Effector memory CD4-positive, alpha-beta T cell (primary cell): ENCODE measurements at places on chromosomes 5 and 9.
A peak's percentile ranks its signal among the peaks of the same experiment; 100 is the strongest.

DNA sequence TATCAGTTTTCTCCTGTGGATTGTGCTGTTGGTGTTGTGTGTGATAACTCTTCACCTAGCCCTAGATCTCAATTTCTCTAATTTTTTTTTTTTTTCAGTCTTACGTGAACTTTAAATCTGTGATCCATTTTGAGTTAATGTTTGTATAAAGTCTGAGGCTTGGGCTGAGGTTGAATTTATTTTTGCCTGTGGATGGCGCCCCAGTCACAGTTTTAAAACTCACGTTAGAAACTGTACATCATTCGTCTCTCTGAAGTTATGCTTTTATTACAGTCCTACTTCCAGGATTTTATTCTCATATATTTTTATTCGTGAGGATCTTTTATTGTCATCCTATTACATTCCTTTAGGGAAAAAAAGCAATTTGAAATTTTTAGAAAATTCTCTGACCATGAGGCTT is 103.1 kb downstream of the EHMT1 start:
- DNase-seq = no peak

DNA sequence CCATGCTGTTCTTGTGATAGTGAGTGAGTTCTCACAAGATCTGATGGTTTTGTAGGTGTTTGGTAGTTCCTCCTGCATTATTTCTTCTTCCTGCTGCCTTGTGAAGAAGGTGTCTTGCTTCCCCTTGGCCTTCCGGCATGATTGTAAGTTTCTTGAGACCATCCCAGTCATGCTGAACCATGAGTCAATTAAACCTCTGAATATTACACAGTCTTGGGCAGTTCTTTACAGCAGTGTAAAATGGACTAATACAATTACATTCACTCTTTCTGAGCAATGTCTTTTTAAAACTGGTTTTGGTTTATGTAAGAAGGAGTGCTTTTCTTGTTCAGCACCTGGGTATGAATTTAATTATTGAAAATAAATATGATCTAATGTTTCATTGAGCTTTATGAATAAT is 50.7 kb upstream of the ARRDC3 start:
- no peak for DNase-seq

GRCh38 chr9:77632652-77633051 is 15.5 kb downstream of the GNA14 start:
- no peak for DNase-seq

DNA sequence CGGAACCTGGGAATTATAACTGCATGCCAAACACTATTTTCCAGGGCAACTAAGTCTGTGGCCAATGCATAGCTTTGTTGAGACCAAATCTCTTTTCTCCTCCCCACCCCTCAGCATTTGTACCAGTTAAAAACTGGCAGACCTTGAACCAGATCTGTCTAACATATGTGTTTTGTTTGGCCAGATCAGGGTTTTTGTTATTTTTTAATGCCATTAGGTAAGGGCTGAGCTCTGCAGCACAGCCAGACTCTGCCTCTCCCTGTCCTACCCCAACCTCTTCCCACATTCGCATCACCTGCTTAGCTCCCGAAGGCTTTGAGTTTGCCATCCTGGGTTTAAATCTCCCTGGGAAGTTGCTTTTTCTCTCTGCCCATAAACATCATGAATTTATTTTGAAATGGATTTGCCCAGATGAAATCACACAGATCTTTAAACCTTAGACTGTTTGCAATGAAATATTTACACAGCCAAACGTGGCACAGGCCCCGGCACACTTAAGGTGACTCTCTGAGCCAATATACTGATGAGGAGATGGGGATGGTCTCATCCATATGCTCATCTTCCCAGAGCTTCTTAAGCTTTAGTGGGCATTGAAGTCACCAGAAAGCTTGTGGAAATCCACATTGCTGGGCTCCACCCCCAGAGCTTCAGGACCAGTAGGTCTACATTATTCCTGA is 54.0 kb upstream of the ALDH1B1 start:
- no peak for DNase-seq

GRCh38 chr9:94861589-94862272 is 135.2 kb downstream of the AOPEP start:
- no peak for DNase-seq

- DNase-seq = no peak
These were observed 8.5 kb downstream of the FBP1 start for GRCh38 chr9:94630833-94631232.

DNA sequence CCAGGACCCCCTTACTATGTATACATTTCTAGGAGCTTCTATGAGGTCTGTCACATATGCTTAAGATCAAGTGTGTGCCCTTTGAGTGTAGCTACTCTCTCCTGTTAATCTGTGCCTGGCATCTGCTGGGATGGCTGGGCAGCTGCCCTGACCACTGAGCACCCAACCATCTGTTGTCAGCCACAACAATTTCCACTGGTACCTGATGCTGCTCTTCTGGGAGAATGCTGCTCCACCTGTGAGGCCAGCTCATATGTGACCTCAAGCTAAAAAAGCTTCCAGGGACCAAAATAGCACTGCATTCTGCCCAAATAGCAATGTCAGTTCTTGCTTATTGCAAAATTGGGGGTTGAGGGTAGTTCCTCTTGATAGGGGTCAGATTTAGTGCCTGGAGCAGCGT is 595.6 kb downstream of the RAB3C start:
- DNase-seq = no peak

- no peak for DNase-seq
These were observed 101.5 kb upstream of the SNX2 start for GRCh38 chr5:122673343-122673742.

- peak; percentile 26 for DNase-seq
These were observed 14.1 kb upstream of the SFXN1 start for GRCh38 chr5:175464074-175464941.

- no peak for DNase-seq
These were observed 316.1 kb downstream of the CDK5RAP2 start for GRCh38 chr9:120263836-120264235.

GRCh38 chr5:167688341-167689130 is 602.9 kb upstream of the WWC1 start:
- DNase-seq = no peak

DNA sequence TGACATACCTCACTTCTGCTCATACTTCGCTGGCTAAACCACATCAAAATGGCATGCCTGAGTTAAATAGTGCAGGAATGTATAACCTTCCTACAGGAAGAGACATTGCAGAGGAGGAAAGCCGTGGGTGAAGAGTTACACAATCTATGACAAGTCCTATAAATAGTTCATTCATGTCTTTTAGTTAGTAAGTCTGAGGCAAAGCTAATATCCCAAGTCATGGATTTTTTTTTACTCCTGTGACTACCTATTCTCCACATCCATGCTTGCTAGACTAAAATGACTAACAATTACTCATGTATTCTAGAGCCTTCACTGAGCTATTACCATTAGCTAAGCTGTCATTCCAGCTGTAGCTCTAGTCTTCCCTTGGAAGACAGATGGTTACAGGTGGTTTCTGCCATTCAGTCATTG is 391.3 kb downstream of the NR2F1-AS1 start:
- DNase-seq = no peak

DNA sequence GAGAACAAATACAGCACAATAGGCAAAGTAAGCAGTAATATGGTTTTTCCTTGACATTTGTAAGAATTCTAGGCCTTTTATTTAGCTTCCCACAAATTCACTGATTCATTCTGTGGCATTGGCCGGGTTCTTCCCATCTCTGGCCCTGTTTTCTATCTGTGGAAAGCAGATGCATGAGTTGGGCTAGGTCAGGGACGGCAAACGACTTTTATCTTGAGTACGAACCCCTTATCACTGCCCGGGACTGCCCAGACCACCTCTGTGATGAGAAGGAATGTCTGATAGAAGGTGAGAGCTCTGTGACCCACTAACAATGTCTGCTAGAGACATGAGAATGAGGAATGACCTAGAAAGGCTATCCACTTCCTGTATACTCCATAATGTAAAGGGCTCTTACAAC is 35.4 kb upstream of the ADAM19 start:
- DNase-seq = no peak

- no peak for DNase-seq
These were observed 19.1 kb downstream of the FAM81B start for GRCh38 chr5:95410279-95410678.
